ENCODE measurements at places on chromosomes 3 and 15.

- DNase-seq: no peak
Measured at GRCh38 chr3:58557491-58557890, 19.7 kb downstream of the FAM107A start.

DNA sequence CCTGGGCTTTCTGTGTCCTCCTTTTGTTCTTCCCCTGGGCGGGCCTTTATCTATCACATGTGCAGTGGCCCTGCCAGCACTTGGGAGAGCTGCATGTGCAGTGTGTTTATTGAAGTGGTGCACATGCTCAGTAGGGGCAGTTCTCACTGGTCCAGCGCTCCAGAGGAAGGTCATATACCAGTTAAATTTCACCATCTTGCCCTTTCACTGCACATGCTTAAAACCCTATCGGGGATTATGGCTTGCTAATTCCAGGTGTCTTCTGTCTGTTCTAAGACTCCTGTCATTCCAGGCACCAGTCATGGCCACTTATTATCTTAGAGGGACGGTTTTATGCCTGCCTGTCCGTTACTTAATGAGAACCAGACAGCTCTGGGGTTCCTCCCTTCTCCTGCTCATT is 52.2 kb downstream of the ROPN1B start:
- DNase-seq: no peak

DNA sequence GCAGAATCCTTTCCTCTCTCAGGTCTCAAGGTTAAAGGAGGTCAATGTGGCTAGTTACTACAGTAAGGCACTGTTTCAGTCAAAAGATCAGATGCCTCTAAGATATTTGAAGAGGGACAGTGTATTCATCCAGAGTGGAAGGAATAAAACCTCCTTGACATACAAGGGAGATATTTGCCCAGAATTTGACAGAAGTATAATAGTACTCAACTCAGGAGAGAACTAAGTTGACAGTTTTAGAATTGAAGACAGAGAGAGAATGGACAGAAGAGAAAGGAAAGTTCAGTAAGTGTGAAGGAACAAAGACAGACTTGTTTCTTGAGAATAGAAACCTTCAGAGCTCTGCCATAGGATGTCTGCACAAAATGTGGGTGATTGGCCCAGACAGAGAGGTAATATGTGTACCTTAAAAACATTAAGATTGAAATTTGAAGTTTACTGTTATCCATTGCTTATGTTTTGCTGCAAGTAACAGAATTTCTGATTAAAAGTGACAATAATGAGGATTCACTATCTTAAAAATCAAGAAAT is 507.1 kb downstream of the IGSF11 start:
- no peak for DNase-seq

- DNase-seq: no peak
Measured at GRCh38 chr3:46699676-46700523, 1.3 kb upstream of the TMIE start.

DNA sequence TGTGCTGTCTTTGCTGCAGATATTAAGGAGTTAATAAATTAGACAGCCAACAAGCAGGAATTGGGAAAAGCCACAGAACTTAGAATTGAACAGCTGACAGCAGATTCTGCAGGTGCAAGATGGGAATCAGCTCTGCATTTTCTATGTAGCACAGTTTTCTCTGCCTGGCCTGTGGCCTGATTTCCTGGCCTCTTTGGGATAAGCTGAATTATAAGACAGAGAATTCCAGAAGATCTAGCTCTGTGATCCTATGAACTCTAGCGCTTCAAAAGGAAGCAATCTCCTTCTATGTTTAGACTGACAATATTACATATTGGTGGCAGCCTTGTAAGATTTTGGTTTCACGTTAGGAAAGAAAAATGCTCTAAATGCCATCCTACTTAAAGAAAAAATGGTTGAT is 24.0 kb upstream of the SOX2 start:
- no peak for DNase-seq

GRCh38 chr3:166837535-166837934 is 542.6 kb downstream of the ZBBX start:
- no peak for DNase-seq

GRCh38 chr3:73624821-73625665 is at the start of gene PDZRN3:
TSS of gene PDZRN3 (minus strand) at chr3:73624941.
- DNase-seq: no peak

DNA sequence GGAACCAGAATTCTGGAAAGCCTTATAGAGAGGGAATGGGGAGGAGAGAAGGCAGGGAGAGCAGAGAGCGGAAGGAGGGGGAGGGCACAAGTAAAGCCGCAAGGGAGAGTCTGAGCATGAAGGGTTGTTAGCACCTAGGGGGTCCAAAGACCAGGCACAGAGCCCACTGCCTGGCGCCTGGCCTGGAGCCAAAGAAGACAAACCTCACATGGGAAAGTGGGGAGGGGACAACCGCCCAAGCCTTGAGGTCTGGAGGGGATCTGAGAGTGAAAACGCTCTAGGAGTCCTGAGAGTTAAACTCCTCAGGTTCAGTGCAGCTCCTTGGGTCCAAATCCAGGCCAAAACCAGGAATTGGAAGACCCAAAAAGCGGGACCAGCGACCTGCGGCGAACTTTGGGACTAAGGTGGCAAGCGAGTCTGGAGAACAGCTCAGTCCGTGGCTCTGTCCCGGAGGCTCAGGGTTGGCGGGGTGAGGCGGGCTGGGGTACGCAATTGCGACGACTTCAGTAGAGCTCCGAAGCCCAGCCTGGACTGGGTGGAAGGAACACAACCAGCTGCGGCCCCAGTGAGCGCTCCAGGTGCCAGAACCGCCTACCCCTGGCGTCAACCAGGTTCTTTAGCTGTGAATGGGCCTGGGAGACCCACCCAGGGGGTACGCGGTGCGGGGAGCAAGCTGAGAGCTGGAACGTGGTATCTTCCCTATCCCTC is 807 bp upstream of the INAFM2 start:
- no peak for DNase-seq

DNA sequence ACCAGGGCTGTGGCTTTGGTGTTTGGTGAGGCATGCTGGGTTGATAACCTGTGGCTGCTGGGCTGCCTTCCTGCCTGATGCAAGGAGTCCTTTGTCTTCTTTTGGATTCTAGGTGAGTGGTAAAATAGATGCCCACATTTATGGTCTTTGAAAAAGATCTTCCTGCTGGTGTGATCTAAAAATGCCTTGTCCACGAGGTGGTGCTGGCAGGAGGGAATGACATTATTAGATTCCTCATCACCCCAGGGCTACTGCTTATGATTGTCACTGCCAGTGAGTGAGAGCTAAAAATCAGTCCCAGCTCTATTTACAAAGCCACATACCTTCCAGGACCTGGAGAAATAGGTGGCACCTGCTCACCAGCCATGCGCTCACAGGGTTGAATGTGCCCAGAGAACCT is 355.5 kb upstream of the ROPN1 start:
- DNase-seq: no peak

- no peak for DNase-seq
Measured at GRCh38 chr3:112958811-112959560, 15.9 kb downstream of the CD200R1 start.

Measured in CD4-positive, alpha-beta T cell treated with Interleukin-1 beta for 1 hour (primary cell).